ENCODE measurements at places on chromosomes 3 and 15.

- DNase-seq, result no peak
These were observed 163.3 kb upstream of the THRB start for GRCh38 chr3:24657870-24658510.

GRCh38 chr3:46972396-46972795, 4.1 kb downstream of the CCDC12 start:
- no peak for DNase-seq

DNA sequence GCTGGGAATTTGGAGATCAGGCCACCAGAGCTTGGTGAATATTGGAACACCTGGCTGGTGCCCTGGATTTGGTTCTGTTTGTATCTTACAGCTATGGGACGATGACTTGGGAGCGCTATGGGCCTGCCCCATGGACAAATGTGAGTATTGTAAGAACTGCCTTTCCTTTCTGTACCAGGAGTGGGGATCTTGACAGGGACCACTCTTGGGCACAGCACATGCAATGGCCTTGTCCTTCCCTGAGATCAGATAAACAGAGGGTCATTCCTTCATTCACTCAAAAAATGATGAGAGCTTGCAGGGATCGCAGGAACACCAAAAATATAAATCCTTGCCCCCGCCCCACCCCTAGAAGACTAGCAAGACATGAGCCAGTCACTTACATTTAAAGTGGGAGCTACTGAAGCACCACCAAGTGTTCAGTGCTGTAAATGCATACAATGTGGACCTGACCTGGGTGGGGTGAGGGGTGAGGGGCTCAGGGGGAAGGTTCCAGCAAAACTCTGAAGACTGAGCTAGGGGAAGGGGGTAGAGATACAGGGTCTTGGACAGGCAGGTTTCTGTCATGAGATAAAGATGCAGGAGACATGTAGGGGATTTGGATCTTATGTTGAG, 2.7 kb upstream of the CRELD1 start:
- DNase-seq, result no peak

DNA sequence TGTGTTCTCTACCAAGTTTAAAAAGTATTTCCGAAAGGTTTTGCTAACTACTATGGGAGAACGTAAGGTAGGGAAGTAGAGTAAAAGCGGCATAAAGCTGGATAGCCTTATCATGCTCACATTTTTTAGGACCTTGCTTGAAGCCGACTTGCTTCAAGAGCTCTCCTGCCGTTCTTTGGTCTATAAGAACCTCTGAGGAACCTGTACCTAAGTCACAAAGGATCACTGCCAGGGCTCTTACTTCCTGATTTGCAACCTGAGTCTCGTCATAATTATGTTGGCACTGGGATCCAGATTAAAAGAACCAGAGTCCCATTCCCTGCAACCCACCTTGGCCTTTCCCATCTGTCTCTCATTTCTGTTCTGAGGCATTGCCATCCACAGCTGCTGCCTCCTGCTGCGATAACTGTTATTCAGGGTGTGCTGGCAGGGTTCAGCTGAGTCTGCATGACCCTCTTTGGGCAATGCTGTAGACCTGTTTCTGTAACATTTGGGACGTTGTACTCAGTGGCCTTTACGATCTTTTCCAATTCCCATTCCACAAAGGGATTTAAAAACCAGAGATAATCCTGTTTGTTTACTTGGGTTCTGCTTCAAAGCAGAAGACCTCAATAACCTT, 131.0 kb upstream of the UMPS start:
- no peak for DNase-seq

DNA sequence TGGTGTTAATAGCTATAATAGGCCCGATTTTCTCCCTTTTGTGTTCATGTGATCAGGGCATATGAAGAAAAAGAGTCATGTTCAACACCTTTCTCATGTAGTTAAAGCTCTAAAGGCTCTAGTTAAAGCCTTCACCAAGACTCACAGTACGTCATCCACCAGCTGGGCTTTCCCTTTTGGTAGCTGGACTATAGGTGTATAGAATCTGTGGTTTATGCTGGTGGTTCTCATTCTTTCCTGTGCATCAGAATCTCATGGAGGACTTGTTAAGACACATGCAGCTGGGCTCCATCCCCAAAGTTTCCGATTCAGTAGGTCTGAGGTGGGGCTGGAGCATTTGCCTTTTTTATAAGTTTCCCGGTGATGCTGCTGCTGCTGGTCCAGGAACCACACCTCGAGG, 31.0 kb downstream of the CFAP91 start:
- DNase-seq, result no peak

DNA sequence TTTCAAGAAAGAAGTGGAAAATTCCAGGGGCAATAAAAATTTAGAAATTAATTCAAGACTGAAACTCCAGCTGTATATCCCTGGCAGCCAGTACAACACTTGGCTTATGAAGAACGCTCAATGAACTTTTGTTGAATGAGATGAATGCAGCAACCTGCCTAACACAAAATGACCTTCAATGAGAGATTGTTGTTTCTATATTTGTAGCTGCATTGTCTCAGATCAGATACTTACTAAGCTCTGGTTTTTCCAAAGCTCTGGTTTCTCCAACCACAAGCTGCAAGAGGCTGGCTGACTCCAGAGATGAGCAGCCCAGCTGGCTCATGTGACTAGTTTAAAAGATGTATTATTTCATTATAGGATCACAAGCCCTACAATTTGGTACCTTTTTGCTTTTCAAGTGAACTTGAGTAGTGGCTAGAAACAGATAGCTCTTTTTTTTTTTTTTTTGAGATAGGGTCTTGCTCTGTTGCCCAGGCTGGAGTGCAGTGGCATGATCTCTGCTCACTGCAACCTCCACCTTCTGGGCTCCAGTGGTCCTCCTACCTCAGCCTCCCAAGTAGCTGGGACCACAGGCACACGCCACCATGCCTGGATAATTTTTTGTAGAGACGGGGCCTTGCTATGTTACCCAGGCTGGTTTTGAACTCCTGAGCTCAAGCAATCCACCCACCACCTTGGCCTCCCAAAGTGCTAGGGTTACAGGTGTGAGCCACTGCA, 57.4 kb downstream of the UMPS start:
- DNase-seq, result no peak

GRCh38 chr3:118587847-118588246, 446.8 kb downstream of the IGSF11 start:
- no peak for DNase-seq

DNA sequence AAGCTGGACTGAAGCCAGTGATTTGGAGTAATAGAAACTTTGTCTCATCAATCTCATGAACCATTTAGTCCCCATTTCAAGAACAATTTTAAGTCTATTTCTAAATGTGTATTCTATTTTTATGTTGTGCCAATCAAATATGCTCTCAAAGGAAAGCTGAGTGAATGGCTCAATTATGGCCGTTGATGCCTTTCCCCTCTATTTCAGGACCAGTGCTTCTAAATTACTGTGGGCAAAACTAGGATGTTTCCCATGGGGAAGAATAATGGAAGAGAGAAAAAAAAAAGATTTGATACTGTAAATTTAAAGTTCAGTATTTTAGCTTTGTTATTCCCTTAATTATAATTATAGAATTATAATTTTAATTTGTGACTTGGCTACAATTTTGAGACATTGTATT, 110.1 kb downstream of the CADM2 start:
- DNase-seq, result no peak

DNA sequence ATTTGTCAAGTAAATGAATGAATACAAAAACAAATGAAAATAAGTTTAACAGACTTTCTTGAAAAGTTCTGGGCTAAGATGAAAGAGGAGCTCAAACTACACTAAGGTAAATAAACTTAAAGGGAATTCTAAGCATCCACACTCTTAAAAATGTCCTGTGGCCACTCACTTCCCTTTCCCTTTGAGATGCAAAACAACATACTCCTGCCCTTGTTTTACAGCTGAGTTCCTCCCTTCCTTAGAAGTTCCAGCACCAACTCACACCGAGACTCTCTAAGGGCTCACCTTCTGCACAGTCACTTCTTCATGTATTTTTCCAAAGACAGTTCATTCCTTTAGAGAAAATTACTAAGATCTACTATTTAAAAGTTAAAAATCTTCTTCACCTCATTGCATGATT, 123.3 kb upstream of the CMC1 start:
- DNase-seq, result no peak

GRCh38 chr3:140388202-140388922, 289.5 kb upstream of the TRIM42 start:
- DNase-seq, result no peak

GRCh38 chr3:46695177-46695961, 1.9 kb upstream of the ALS2CL start:
- DNase-seq, result no peak

DNA sequence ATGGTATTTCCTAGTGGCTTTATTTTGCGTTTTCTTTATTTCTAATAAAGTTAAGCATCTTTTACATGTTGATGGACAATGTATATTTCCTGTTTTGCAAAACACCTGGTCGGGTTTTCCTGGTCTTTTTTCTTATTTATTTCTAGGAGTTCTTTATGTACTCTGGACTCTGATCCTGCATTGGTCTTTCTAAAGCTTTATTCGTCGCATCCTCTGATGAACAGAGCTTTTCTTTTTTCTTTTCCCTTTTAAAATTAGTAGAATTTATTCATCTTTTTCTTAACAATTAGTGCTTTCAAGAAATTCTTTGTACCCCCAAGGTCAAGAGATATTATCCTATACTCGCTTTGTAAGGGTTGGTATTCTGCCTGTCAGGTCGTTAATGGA, 32.2 kb downstream of the ZDHHC19 start:
- no peak for DNase-seq

GRCh38 chr3:58531956-58532355, 5.0 kb downstream of the ACOX2 start:
- no peak for DNase-seq

GRCh38 chr3:75129101-75129500, 514.6 kb upstream of the CNTN3 start:
- DNase-seq, result no peak

DNA sequence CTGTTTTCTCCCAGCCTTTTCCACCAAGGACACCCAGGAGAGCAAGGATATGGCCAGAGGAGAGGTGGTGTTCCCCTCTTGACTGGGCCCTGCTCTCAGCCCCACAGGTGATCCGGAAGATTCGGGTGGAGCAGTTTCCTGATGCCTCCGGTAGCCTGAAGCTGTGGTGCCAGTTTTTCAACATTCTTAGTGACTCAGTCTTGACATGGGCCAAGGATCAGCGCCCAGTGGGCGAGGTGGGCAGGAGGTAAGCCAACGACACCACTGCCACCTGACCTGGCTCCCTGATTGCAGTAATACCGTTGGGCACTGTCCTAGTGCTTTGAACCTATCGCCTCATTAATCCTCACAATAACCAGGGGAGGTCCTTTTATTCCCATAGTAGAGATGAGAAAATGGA, 25.3 kb upstream of the SLC28A1 start:
- no peak for DNase-seq

DNA sequence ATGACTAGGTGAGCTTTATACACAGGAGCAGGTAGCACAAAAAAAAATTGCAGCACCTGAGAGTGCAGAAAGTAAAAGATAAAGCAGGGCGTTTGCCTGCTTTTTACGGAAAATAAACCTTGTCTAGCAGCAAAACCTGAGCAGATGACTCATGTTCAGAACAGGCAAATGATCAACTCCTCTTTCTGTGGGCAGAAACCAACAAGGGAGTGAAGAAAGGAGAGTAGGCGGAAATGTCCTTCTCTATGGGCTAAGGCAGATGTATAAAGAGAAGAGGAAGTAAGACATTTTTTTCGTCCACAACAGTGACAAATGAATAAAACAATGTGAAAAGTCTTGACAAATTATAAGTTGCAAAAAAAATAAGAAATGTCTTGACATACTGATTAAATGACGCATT, 24.5 kb upstream of the GMNC start:
- no peak for DNase-seq

DNA sequence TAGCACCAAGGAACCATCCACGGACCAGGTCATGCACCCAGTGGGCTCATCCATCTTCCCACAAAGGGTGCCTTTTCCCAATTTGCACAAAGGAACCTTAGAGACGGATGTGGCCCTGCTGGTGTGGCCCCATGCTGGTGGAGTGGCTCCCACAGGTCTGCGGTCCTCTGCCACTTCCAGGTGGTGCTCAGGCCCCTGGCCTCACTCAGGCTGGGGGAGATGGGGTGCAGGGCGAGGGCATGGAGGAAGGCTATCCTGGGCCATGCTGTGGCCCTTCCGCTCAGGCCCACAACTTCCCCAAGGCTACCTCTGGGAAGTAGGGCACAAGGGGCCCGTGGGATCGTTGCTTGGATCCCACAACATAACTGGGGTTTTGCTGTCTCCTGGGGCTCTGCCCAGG, 5.2 kb upstream of the SYNM start:
- no peak for DNase-seq

GRCh38 chr15:83284559-83285283, at the start of gene BNC1:
Gene BNC1 (minus strand): TSS chr15:83284664. CDS start chr15:83284628, 36 bp downstream.
- no peak for DNase-seq

Data from NCI-H1048 (cell line).